ENCODE measurements at places on chromosomes 13 and 19.

- DNase-seq: no peak
Measured at GRCh38 chr13:49694446-49694845, 3.2 kb upstream of the EBPL start.

GRCh38 chr13:61253105-61253877 lies 162.4 kb downstream of the PCDH20 start:
- DNase-seq: no peak

GRCh38 chr13:94706843-94707399 lies 5.4 kb downstream of the SOX21 start:
- no peak for DNase-seq

DNA sequence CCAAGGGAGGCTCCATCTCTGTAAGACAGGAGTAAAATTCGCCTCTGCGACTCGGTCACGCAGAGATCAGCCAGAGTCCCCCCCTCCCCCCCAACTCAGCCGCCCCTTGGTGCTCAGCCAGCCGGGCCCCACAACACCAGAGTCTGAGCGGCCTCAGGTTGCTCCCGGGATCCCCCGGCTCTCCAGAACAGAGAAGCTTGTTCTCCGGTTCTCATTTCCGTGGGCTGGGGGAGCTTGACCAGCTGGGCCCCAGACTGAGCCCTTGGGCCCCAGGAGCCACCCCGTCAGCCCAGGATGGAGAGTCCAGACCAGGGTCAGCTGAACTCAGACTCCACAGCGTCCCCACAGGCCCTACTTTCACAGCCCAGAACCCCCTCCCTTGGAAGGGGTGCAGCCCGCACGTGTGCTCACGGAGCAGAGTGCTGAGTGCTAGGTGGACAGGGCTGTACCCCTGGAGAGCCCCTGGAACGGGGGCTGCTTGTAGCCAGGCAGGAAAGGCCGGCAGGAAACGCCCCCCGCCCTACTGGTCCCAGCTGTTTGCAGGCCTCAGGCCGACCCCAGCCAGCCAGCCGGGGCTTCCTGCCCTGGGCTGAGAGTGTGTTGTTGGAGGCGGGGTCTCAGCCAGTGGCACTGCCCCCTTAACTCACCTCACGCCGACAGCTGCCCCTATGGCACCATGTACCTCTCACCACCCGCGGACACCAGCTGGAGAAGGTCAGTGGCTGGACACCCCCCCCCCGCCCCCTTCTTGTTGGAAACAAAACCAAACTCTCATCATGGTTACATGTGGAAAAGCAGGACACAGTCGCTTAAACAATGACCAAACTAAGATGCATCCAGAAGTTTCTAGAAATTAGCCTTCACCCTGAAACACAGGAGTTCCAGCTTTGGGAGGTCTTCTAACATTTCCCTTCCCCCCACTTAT lies 44.4 kb downstream of the COMP start:
- no peak for DNase-seq

- DNase-seq: no peak
Measured at GRCh38 chr19:5220866-5221265, 119.7 kb downstream of the PTPRS start.

GRCh38 chr19:30419568-30420180 lies 47.5 kb downstream of the ZNF536 start:
- no peak for DNase-seq

- DNase-seq: no peak
Measured at GRCh38 chr19:30074096-30074495, 132.1 kb downstream of the URI1 start.

GRCh38 chr13:20727856-20728255 lies 24.4 kb downstream of the IL17D start:
- no peak for DNase-seq

DNA sequence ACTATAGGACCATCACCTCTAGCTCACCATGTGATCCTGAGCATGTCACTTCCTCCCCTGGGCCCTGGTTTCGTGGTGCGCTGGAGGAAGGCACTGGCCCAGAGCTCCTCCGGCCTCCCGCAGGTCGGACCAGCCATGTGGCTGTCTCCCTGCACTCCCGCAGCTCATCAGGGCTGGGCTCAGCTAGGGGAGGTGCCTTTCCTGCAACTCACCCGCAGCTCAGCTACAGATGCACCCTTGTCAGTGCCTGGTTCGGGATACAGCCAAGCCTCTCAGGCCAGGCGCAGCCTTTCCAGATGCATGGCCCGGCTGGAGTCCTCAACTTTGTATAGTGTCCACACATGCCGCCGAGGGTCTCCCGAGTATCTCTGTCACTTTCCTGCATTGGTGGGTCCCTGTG lies 138.2 kb upstream of the VSTM2B start:
- no peak for DNase-seq

- DNase-seq: no peak
Measured at GRCh38 chr13:56317841-56318240, 822.9 kb upstream of the PRR20A start.

DNA sequence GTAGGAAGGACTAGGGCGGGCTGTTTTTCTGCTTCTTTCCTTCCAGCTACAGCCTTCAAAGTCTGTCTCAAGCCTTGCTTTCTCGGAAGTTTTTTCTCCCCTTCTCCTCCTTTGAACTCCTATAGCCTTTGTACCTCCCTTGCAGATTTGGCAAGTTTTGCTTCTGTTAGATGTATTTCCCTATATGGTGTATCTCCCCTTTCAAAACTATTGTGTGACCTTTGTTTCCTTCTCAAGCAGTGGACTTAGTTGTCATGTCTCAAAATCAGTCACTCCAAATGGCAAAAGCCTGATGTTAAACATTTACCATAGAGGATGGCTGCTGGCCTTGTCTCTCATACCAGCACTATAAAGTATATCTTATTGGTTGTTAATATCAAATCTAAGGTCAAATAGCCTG lies 152.7 kb downstream of the FLT1 start:
- DNase-seq: no peak

GRCh38 chr13:107157271-107157670 lies 589.3 kb upstream of the ARGLU1 start:
- no peak for DNase-seq

GRCh38 chr19:58170860-58171259 lies 12.0 kb upstream of the ZNF274 start:
- DNase-seq: no peak

DNA sequence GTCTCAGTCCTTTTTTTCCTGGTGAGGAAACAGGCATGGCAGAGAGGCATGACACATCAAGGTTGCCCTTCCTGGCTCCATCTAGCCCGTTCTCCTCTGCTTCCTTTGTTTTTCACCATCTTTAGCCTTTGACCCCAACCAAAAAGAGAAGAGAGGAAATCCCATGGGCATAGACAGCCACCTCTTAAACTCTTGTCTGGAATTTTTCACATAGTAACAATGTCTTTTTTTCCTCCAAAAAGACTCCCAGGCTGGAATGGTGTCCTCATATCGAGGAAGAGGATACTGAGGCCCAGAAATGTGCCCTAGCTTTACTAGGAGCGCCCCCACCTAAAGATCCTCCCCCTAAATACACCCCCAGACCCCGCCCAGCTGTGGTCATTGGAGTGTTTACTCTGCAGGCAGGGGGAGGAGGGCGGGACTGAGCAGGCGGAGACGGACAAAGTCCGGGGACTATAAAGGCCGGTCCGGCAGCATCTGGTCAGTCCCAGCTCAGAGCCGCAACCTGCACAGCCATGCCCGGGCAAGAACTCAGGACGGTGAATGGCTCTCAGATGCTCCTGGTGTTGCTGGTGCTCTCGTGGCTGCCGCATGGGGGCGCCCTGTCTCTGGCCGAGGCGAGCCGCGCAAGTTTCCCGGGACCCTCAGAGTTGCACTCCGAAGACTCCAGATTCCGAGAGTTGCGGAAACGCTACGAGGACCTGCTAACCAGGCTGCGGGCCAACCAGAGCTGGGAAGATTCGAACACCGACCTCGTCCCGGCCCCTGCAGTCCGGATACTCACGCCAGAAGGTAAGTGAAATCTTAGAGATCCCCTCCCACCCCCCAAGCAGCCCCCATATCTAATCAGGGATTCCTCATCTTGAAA lies at the start of gene GDF15:
TSS of gene GDF15 (plus strand) at position 484 of the 868 bp plus-strand sequence. CDS start at position 516, 32 bp downstream.
- no peak for DNase-seq

DNA sequence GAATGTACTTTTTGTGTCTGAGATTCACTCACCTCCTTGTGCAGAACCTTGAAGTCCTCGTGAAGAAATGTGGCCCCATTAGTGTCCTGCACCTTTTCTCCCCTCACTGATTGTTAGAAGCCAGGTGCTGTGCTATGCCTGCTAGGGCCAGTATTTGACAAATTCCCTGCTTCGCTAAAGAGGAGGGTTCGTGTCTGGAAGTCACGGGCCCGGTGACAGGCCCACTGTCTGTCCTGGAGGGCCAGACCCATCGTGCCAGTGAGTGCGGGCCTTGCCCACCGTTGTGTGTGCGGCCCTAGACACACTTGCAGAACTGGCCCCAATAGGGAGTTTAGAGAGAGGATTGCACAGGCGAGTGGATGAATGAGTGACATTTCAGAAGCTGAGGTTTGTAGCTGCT lies 36.8 kb upstream of the GAS6 start:
- DNase-seq: no peak

- no peak for DNase-seq
Measured at GRCh38 chr13:50375792-50376191, 360.5 kb downstream of the KCNRG start.

GRCh38 chr13:30463787-30464495 lies 1.8 kb downstream of the HMGB1 start:
- peak; percentile 76 for DNase-seq

GRCh38 chr19:40251991-40252390 lies 25.5 kb upstream of the CCNP start:
- no peak for DNase-seq

DNA sequence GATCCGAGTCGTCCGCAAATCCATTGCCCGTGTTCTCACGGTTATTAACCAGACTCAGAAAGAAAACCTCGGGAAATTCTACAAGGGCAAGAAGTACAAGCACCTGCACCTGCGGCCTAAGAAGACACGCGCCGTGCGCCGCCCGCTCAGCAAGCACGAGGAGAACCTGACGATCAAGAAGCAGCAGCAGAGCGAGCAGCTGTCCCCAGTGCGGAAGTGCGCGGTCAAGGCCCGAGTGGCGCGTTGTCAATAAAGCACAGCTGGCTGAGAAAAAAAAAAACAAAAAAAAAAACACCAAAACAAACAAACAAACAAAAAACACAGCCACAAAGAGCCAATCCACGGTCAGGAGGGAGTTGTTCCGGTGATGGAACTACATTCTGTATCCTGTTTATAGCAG lies 4.7 kb upstream of the GNA15 start:
- peak; percentile 44 for DNase-seq

DNA sequence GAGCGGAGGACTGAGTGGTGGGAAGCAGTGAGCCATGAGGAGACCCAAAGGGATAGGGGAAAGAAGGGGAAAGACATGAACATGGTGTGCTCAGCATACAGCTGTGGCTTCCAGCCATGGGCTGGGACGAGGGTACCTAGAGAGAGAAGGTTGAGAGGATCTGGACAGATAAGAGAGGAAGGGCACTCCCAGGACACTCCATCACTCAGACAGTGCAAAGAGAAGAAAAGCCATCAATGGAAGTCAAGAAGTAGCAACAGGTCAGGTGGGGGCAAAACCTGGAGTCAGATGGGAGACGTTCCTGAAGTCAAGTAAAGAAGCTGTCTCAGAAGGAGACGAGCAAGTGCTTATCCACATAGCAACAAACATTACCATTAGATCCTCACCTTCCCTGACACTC lies 40.2 kb upstream of the UBAC2 start:
- no peak for DNase-seq

GRCh38 chr19:43595605-43595998 lies 332 bp downstream of the IRGQ start:
- DNase-seq: no peak

DNA sequence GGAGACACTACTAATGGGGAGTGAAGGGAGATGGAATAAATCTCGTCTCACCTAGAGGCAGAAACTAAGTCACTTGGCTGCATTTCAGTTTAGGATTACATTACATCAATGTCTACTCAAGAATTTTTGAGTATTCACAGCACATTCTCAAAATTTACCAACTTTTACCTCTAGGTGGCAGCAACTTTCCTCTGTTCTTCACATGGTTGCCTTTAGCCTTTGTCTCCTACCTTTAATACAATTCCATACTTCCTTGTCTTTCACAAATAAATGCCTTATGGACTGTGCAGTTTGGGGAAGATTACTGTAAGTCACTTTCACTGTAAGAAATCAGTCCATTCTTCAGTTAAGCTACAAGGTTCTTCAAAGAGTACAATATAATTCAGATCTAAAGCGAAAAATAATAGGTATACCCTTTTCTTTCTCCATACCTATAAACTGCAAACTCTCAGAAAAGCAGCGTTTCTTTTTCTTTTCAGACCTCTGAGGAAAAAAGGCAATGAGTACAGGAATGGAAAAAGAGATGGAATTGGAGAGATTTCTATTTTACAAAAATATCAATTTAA lies 379.4 kb downstream of the KLF12 start:
- DNase-seq: peak; percentile 70

DNA sequence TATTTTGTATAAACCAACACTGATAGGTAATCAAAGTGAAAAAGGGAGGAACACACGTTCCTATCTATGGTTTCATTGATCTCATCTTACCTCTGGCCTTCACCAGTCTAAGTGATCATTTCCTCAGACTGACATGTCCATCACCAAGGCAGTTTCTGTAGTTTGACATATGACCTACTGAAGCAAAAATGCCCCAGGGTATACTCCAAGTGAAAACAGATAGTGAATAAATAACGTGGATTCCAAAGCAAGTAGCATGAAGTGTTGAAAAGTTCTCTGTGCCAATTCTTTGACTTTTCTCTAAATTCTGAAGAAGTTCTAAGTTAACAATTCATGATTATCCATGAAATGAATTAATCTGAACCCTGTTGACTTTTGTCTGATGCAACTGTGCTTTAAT lies 334.2 kb upstream of the SGCG start:
- no peak for DNase-seq

DNA sequence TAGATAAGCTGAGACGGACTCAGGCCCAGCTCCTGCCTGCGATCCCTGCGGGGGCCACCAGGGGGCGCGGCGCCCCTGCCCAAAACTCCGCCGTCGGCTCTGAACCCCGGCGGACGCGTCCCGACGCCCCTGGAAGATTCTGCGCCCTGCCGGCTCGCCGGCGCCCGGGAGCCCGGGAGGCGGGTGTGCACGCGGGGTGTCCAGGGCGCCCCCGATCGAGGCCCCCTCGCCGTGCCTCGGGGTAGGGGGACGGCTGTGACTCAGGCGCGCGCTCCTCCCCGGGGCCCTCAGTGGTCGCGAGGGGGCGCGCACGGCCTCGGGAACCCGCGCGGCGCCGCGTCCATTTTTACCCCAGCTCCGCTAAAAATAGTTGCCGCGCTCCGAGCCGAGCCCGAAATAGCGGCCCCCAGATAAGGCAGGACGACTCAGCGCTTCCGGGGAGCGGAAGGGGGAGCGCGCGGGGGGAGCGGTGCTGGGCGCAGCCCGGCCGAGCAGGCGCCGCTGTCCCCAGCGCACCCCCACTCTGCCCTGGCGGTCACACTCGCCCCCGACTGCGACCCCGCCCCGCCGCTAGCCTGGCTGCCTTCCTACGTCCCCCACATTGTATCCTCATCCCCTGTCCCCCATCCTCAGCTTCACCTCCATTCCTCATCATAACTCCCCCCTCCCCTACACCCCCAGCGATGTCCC lies 16.0 kb upstream of the ERCC1 start:
- peak; percentile 90 for DNase-seq

DNA sequence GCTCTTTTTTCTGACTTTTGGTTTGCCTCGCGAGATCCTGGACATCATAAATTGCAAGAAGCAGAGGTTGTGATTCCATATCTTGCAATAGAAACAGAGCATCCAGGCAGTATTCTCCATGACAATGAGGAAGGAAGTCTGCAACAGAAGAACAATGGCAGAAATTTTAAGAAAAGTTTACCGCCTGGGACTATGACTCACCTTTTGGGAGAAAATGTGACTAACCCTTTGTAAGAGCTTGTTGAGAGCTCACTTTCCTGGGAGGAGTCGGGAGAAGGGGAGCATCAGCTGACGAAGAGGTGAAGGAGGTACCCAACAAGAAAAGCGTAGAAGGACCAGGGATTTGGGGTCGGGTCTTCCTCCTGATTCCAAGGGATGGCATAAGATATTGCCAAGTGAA lies 34.3 kb upstream of the TNFSF11 start:
- DNase-seq: no peak

All from CD4-positive, alpha-beta T cell treated with Interleukin-21 for 1 hour (primary cell).